ENCODE measurements at places on chromosomes 2 and 18. TPM values are rescaled to one million over a fixed set of nuclear protein-coding genes. Genes with fewer than 3 reads are reported as not detected.

DNA sequence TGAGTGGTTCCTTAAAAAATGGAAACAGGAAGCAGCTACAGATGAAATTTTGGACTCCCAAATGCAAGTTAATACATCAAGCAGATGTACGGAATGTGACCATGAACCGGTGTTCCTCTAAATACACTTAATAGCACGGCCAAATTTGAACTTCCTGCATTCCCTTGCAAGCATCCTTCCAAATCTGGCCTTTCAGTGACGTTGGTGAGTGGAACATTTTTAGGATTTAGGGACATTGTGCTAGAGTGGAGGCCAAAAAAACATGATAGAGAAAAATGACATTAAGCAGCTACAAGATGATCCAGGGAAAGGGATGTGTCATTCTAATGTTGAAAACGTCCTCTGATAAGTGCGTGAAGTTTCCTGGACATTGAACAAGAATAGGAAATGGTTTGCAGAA lies 62.1 kb downstream of the CTAGE1 start:
- DNase-seq = no peak

DNA sequence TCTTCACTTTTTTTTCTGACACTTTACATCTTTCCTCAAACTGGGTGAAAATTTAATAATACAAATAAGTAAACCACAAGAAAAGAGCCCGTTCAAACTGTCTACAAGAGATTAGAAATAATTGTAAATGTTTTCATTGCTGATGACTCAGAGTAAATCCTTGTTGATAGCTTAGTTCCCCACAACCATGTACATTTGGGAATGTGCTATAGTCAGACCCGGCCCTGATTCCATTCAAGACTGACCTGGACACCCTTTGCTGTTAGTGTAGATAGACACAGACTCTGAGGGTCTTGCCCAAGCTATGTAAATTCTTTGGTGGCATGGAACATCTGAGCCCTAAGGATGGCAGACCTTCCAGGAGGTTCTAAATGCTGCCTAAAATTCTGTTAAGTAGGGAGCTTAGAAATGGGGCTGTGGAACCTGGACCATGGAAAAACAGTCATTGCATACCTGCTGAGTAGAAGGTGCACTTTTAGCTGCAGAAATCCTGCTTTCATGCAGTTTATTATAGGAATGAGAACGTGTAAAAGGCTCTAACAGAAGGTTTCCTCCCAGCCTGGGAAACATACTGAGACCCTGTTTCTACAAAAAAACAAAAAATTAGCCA lies 3.7 kb downstream of the MALT1 start:
- DNase-seq = no peak

DNA sequence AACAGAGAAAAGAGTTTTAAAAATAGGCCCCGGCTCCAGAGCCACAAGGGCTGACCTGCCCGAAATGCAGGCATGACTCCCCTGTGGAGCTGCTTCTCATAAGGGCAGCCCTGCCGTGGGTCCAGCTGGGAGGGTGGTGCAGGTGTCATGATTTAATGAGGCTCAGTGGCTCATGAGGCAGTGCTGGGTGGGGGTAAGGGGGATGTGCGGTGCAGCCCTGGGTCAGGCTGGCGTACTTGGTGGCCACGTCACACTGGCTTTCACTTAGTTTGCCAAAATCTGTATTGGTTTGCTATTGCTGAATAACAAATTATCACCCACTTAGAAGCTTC lies 33.6 kb downstream of the HJURP start:
- DNase-seq = no peak

- DNase-seq = no peak
Measured at GRCh38 chr2:197310987-197311420, 424 bp upstream of the ANKRD44 start.

STAT4 gene
- total RNA-seq = 0.76 TPM
